ENCODE measurements at places on chromosomes 12 and 14.

- no peak for DNase-seq
Observed at GRCh38 chr12:5873281-5873919, 71.7 kb downstream of the ANO2 start.

DNA sequence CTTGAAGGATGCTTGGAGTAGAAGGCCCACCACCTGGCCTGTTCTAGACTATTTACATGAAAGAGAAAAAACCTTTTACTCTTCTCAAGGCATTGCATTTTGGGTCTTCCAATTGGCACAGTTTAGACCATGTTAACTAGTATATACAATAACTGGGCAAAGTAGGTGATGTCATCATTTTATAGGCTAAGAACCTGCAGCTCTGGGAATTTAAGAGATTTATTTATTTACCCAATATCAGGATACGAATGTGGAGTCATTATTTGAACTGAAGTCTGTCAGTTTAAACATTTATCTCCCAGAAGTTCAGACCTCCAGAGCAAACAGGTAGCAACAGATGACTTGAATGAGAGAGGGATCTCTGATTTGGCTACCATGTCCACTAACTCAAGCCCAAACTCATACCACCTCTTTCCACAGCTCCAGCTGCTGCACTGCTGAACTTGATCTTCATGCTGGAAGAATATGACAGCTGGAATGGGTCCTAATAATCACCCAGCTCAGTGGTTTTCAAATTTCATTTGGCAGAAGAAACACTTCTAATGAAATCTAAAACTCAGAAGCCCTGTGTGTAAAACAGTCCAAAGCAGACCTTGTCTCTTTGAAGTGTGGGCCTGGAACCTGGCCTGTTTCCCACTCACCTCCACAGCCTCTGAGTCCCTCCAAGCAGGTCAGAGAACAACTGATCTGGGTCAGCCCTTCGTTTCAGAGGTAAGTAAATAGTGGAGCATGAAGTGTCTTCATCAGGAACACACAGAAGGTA lies 179.2 kb downstream of the EMP1 start:
- DNase-seq: no peak

DNA sequence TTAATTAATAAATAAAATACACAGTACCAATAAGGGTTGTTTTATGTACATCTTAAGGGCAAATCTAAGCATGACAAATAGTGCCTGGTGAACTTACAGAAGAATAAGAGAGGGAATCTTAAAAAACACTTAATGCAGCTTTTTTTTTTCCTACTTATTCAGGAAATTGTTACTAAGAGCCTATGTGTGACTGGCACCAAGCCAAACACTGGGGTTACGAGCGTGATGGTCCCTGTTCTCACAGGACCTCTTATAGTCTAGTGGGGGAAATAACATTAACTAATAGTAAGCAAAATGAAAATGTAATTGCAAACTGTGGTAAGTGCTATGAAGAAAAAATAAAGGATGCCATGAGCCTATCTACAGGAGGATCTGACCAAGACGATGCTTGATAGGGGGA lies 53.6 kb downstream of the RTN1 start:
- no peak for DNase-seq

- no peak for DNase-seq
Observed at GRCh38 chr12:34294671-34295365, 272.5 kb downstream of the ALG10 start.

DNA sequence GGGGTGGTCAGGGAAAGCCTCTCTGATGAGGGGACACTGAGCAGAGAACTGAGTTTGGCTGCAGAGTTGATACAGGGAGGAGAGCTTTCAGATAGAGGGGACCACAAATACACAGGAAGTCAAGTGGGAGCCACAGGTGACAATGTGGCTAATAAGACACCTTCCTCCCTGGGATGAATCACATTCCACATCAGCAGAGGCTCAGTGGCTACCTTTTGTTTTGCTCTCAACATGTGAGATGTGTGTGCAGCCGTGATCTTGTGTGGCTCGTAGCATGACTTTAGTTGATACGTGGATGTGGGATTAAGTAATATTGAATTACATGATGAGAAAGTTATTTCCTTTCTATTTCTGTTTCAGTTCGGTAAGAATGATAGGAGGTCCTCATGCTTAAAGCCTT lies 7.5 kb downstream of the CRADD start:
- DNase-seq: no peak

GRCh38 chr14:105767315-105767714 lies 240.9 kb downstream of the TMEM121 start:
- DNase-seq: no peak

DNA sequence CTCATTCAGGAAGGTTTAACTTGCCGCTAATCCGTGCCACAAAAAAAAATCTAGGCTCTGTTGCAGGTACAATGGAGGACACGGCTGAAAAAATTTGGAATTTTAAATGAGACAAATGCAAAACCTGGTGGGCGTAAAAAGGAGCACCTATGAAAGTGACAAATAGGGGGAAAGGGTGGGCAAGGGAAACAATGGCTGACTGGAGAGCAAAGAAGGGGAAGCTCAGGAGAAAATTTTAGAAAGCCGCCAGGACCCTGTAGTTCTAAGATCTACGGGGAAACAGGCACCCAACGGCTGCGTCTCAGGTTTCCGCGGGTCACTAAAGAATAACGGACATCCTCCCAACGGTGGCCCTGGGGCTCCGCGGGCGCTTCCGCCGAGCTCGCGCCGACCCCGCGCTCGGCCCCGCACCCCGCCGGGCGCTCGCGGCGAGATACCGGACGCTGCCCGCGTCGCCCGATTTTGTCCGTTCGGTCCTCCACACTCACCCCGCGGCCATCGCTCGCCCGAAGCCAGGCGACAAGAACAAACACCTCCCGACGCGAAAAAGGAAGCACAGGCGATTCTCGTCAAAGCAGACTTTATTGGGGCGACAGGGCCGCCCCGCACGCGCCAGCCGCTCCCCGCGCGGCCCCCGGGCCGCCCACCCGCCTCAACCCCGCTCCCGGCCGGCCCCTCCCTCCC lies 1.1 kb upstream of the YY1 start:
- DNase-seq: no peak

GRCh38 chr14:32630701-32631100 lies 301.6 kb downstream of the AKAP6 start:
- no peak for DNase-seq

Measured in amniotic stem cell (primary cell).